ENCODE measurements at places on chromosomes 5 and 9. TPM values are rescaled to one million over a fixed set of nuclear protein-coding genes. Genes with fewer than 3 reads are reported as not detected.

The CNTNAP3B gene
- 16.8 TPM for polyA plus RNA-seq

The SCGB3A2 gene
- 0.97 TPM for polyA plus RNA-seq

- DNase-seq = no peak
Measured at GRCh38 chr9:94741866-94742265, 15.4 kb downstream of the AOPEP start.

DNA sequence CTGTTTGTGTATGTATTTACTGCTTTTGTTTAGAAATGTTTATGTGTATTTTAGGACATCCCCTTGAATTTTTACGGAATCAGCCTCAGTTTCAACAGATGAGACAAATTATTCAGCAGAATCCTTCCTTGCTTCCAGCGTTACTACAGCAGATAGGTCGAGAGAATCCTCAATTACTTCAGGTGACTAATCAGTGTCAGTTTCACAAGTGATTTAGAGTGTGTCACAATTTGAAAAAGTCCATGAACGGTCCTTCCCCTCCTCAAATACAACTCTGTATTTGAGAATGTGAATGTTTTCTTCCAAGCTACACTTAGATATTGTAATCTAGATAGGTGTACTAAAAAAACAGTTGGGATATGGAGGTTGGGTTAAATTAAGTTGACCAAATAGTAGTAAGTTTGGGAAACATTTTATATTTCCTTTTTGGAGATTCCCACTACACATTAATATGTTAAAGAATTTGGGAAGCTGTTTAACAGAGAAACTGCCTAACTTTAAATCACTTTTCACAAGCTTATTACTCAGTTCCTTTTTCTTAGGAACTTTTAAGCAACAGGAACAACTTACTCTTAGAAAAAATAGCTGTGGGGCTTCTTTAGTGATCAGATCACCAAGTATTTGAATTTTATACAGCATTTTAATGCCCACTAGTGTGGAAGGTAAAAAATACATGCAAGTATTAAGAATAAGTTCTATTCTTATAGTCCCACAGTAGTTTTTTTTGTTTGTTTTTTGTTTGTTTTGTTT lies 40.9 kb downstream of the RAD23B start:
- DNase-seq = no peak

DNA sequence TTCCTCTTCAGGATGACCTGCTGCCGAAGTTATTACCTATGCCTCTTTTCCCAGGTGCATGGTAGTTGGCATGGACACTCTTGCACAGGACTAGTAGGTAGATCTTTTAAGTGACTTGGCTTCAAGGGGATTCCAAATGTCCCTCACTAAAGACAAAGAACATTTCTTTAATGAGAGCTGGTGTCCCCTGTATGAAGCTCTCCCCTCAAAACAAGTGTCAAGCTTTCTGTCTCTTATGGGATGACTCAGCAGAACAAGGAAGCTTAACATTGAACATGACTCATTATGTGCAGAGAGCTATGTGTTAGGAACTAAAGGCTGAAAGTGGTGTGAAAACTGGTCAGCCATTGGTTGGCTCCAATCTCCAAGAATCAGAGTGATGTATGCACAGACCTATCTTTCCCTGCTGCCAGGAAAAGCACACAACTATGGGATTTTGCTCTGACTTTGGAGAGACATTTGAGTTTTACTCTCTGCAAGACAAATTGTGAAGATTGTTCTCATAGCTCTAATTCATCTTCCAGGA lies 120.5 kb downstream of the PRDM6 start:
- DNase-seq = no peak

- no peak for DNase-seq
Measured at GRCh38 chr9:17905781-17906175, 326.9 kb downstream of the SH3GL2 start.

GRCh38 chr5:139749242-139749641 lies 46.4 kb upstream of the PSD2 start:
- no peak for DNase-seq

DNA sequence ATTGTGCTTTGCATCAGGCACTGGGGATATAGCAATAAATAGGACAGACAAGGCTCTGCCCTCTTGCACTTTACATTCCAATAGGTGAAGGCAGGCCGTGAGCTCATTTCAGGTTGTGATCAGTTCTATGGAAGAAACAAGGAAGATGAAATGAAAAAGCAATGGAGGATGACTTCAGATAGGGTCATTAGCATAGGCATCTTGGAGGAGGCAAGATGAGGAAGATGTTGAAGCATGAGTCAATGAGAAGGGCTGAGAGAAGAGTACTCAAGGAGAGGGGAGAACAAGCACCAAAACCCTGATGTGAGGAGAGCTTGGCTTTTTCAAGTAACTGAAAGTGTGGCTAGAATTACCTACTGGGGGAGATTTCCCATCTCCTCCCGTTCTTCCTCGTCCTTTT lies 5.0 kb upstream of the SPARC start:
- DNase-seq = no peak

The FOXD4L4 gene
- not detected for polyA plus RNA-seq

GRCh38 chr5:77353251-77353650 lies 138.9 kb downstream of the WDR41 start:
- DNase-seq = no peak

DNA sequence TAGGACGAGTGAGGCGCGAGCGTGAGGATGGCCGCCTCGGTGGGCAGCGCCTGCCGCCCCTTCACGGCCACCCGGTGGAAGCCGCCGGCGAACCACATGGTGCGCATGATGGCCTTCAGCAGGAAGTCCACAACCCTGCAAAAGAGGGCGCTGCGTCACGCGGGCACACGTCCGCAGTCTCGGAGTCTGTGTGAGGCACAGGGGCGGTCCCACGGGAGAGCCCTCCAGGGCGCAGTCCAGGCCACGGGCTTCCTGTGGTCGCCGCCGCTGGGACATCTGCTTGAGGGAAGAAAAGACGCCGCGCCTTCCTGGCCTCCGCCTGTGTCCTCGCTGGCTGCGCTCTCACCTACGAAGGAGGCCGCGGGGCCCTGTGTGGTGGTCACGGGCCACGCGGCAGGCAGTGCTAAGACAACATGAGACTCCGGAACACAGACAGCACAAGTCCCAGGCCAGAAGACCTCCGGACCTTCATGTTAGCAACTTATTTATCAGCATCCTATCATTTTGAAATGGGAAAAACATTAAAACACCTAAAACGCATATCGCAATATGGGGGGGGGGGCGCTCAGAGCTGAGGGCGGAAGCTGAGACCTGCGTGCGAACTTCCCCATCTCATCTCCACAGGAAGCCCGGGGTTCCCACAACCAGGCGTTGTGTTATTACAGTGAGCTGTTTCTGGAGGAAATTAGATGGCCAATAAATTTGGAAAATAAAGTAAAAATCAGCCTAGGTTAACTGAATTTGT lies 28.8 kb downstream of the LPCAT1 start:
- no peak for DNase-seq

DNA sequence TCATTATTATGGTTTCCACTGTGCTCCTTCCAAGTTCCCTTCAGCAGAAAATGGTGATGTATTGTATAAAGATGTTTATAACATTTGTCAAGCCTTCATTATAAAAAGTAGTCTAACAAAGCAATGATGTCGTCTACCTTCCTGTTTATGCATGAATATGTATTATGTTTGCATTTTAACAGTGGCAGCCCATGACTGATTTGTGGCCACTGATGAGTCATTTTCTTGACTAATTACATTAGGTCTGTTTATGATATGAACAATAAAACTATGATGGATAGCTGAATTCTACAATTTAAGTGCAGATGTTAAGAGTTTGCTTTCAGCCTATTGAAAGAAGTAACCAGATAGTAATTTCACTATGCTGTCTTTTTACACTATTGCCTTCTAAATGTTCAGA lies 75.4 kb upstream of the ADAMTS19 start:
- DNase-seq = no peak

DNA sequence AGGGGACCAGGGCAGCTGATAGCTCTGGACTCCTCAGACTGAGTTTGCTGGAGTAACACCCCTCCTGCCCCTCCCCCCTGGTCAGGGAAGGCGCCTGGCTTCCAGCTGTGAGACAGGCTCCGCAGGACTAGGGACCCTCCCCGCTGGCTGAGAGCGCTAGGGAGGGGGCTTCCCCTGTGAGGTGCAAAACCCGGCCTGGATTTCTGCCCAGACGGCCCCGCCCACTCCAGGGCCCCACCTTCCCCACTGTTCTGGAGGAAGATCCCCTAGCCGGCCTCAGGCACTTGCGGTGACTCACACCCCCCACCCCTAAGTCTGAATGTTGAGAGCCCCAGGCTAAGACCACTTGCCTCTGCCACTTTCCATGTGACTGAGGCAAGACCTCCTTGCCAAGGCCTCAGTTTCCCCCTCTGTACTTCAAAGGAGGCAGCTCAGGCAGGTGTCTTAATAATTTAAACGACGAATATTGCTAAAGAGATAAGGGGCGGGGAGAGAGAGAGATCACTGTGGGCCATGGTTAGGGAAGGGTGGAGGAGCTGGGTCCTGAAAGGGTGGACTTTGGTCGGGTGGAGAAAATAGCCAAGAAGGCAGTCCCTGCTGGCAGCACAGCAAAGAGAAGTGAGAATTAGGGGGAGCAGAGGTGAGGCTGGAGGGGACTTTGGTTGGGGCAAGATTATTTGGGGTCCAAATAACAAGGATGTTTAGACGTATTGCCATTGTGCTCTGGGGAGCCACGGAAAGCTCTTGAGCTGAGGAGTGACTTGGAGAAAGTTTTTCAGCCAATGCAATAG lies 1.0 kb upstream of the DAB2IP start:
- peak; percentile 90 for DNase-seq

DNA sequence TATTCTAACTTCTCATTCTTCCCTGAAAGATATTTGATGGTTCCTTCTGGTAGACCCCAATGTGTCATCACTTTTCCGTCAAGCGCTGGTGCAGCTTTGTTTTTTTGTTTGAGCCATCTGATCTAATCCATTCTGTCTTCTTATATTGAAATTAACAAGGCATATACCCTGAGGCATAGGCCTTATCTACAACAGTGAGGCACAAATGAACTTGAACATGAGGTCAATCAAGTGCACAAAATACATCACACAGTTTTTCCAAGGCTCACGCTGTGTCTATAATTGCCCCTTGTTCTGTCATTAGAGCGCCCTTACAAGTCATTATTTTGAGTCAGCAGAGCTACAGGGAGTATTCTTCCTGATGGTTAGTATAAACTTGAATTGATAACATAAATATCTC lies 406.6 kb downstream of the MAT2B start:
- DNase-seq = no peak

The KIF27 gene
- 19.2 TPM for polyA plus RNA-seq

The GPR150 gene
- polyA plus RNA-seq = not detected

GRCh38 chr9:34929506-34930102 lies 28.5 kb upstream of the PHF24 start:
- DNase-seq = no peak

DNA sequence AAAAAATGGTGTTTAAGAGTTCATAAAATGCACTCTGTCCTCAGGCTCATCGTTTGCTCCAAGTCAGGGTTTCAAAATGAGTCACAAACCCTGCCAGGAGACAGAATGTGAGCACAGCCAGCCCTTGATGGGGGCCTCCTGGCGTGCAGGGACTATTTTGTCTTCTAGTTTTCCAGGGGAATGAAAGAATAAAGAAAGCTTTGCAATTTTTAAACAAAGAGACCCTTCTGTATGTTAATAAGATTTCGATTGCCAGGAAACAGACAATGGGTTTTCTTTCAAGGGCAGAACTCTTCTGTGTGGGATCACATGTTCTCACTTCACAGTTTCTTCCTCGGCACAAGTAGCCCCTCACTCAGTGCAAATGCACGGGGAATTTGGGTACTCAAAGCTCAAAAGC lies 121.4 kb upstream of the C6 start:
- no peak for DNase-seq

- DNase-seq = peak; percentile 4
Measured at GRCh38 chr5:53109056-53109442, 508 bp downstream of the MOCS2 start.

GRCh38 chr5:139460455-139460854 lies 2.1 kb downstream of the ECSCR start:
- DNase-seq = no peak

DNA sequence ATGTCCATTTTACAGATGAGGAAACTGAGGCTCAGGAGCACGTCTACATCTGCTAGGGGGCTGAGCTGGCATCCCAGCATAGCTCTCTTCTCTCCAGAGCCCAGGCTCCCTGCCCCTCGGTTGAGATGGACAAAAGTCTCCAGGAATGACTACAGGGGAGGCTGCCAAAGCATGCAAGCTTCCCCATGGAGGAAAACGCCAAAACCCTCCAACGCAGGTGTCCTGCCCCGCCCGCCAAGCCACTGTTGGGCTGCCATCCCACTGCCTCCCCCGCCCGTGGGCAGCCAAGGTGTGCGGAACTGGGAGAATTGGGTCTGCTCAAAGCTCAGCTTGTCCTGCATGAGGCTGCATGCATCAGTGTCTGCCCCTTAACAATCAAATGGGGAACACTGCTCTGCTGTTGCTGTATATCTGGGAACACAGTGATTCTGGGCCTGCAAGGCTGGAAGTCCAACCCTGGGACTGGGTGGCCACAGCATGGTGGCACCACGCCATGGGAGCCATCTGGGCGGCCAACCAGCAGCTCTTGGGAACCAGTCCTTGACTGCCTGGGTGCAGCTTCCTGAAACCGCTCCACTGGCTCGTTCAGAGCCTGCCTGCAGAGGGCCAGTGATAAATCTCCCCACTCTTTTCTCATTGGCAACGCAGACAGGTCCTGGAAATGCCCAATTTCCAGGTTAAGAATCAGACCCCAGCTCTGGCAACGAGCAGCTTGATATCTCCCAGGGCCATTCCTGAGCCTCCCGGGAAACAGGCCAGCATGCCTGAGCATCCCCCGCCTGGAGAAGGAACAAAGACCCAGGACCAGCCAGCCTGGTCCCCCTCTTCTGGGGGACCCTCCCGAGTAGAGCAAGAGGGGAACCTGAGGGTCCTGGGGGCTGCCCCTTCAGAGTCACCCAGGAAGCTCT lies 3.5 kb downstream of the RALGDS start:
- DNase-seq = no peak

The SLC25A25 gene
- 15.0 TPM for polyA plus RNA-seq

DNA sequence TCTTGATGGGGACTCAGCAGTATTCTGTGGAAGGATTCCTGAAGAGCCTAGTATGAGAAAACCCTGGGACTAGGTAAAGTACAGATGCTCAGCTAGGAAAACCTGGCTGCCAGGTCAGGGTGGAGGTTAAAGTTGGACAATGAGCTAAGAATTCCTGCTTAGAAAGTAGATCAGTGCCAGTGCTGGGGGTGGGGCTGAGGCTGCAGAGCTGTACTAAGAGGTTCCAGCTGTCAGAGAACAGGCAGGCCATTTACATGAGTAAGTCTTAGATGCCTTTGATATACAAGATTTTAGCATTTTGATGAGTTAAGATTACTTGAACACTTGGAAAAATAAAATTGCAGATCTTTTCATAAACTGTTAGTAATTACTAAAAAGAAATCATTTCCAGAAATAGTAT lies 332.3 kb upstream of the NUDT12 start:
- DNase-seq = no peak

Measured in right renal pelvis (tissue), 4 donors.